ENCODE measurements at places on chromosomes 2 and 18.

DNA sequence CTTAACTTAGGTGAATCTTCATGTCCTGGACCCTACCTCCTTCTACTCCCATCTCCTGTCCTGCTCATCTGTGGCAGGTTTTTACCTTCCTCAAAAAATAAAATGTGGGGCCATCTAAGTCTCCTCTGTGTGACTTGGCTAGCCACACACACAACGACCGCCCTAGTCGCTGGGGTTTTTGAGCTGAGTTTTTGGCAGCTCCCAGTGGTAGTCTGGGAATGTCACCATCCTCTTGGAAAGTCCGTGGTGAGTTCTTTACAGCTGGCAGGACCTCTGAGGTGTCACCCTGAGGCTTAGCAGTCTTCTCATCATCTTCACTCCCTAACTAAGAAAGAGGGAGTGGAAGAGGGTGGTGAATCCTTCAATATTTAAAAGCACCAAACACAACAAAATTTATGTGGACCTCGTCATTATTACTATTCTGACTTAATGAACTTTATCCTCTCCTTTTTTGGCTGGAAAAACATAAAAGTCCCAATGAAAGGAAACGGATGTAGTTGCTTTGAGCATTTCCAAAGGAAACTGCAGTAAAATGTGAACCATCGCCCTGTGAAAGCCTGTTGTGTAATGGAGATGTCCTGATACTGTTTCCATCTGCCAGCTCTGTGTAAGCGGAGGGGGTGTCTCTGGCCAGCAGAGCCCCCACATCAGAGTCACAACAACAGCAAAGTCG, 78.6 kb downstream of the VAPA start:
- no peak for DNase-seq

DNA sequence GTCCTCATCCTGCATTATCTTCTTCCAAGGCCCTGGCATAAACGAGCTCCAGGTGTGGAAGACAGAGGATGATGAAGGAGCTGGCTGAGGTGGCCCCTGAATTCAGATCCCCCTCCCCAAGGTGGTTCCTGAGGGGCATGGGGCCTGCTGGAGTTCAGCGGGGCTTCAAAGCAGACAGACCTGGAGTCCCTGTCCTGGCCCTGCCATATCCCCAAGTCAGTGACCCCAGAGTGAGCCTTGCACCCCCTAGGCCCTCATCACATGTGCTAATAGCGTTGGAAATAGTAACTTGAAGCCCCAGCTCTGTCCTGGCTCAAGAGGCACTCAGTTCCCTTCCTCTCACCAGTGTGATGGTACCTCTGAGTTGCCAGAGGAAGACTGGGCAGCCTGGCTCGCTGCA, 172.9 kb downstream of the GALNT1 start:
- DNase-seq: no peak

DNA sequence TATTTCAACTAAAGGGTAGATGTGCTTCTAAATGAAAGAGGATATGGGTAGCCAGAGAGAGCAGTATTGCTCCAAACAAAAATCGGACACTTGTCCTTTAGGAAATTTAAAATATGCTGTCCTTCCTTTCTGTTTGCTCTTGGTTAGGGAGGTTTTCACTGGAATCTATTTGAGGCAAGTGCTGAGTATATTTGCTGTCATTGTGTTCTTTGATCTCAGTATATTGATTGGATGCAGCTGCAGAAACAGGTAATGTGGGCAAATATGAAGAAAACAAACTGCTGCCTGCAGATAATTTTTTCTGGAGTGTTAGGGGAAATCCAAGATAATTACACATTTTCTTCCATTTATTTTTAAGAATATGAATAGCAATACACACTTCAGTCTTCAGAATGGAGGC, 410.2 kb downstream of the NCKAP5 start:
- DNase-seq: no peak

DNA sequence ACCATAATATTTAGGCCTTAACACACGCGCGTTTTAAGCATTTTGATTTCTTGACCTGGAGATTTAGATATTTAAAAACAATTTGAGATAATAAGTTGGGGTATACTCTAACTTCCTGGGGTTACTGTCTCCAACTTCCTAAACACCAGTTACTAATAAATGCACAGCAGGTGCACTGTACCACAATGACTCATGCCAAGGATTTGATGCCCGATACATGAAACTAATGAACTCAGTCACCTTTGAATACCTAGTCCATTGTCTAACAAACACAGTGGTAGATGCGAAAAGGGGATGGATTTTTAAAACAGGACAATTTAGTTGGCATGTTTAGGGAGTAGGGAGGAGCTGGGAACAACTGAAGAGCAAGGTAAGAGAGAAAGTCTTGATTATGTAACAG, 21.2 kb downstream of the CABYR start:
- DNase-seq: no peak

GRCh38 chr2:47029737-47030524, 114.3 kb upstream of the MCFD2 start:
- DNase-seq: no peak

DNA sequence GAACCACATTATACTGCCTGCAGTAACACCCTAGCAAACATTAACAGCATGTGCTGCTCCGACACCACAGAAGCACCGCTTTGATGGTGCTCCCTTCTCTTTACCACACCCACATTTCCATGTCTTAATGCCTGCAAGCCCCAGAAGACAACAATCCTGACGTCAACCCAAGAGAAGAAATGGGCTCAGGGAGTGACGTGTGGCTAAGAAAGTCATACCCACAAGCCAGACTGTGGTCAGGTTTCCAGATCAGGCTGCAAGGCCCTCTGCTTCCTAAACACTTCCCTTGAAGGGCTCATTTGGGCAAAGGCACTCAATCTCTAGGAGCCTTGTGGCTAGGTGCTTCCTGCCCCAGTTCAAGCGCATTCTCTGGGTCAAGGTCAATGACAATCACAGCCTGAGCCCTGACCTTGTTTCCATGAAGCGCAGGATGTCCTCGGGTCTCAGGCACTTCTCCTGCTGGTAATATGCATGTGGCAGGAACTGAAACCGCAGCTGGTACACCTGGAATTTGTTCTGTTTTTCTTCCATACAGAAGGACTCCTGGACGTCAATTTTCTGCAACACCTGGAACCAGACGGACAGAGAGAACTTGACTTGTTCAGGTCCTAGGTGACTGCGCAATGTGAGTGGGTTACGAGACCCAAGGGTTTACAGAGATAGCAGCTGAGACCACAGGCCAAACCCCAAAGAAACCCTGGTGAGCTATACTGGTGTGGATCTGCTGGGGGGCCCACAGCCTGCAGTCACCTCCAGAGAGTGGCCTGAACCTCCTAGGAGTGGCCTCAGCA, 67.2 kb downstream of the POLR1A start:
- no peak for DNase-seq

DNA sequence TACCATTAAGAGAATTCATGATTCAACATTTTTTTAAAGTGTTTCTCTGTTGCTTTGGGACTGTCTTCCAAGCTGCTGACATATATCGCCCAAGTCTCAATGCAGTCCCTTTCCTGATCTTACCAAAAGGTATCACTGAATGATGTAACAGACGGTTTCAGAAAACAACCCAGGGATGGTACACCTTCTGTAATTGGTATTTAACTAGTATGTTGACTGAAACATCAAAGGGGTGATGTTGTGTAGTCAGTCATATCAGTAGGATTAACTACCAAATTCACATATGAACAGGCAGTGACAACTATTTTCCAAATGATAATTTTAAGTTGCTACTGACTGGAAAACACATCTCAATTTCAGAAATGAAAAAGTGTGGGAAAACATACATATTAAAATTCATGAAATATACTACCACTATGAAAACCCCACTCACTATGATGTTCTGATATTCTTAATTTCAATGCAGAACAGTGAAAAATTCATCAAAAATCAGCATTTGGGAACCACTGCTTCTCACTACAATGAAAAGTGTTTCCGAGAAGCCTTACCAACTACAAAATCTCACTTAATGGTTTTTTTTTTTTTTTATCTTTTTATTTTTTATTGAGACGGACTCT, 59.8 kb downstream of the MEMO1 start:
- no peak for DNase-seq

- peak; percentile 85 for DNase-seq
Observed at GRCh38 chr2:144996225-144996795, 476.4 kb upstream of the ZEB2 start.

DNA sequence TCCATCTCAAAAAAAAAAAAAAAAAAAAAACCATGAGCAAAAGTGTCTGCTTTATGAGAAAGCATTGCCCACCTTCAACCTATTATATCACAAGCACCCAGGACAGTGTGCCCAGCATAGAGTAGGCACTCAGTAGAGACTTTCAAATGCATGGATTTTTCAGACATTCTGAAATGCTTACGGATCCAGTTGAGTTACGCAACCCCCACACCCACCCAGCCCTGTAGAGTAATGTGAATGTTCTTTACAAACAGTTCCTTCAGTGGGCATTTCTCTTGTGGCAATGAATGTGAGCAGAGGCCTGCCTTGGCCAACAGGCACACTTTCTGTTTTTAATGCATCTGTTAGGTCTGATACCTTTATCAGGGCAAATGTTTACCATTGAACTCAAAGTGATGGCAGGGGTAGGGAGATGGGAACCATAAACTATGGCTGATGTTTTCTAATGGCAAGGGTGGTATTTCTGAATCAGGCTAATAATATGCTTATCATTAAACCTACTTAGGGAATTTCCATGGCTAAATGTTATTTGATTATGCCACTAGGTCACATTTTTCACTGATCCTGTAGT, 65.0 kb upstream of the RPL31 start:
- no peak for DNase-seq

GRCh38 chr2:229467783-229468182, 196.7 kb upstream of the PID1 start:
- no peak for DNase-seq

- DNase-seq: no peak
Observed at GRCh38 chr18:832085-832681, 20.1 kb upstream of the YES1 start.

DNA sequence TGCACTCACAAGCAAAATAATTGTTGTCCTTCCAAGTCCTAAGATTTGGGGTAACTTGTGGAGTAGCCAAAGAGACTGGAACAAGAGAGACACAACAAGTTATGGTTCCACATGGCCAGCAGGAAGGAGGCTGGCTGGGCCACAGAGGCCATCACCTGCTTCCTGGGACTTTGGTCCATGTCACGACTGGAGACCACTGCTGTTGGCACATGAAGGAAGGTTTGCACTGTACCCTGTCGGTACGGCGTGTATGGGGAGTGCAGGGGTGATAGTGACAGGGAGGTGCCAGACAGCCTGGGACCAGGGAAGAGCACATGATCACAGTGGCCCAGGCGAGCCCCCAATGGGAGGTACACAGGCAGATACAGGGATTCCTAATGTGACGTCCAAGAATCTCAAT, 15.5 kb downstream of the SLC66A2 start:
- no peak for DNase-seq

- no peak for DNase-seq
Observed at GRCh38 chr2:66576561-66577320, 141.8 kb downstream of the MEIS1 start.

- no peak for DNase-seq
Observed at GRCh38 chr18:36813101-36813775, 15.6 kb downstream of the TPGS2 start.

DNA sequence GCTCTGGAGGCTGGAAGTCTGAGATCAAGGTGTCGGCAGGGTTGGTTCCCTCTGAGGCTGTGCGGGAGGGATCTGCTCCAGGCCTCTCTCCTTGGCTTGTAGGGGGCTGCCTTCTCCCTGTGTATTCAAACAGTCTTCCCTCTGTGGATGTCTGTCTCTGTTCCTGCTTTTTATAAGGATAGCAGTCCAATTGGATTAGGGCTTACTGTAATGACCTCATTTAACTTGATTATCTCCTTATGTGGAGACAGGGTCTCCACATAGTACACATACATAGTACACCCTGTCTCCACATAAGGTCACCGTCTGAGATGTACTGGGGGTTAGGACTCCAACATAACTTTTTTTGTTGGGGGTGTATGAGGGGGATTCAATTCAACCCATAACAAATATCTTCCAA, 30.5 kb downstream of the TCF7L1 start:
- no peak for DNase-seq

DNA sequence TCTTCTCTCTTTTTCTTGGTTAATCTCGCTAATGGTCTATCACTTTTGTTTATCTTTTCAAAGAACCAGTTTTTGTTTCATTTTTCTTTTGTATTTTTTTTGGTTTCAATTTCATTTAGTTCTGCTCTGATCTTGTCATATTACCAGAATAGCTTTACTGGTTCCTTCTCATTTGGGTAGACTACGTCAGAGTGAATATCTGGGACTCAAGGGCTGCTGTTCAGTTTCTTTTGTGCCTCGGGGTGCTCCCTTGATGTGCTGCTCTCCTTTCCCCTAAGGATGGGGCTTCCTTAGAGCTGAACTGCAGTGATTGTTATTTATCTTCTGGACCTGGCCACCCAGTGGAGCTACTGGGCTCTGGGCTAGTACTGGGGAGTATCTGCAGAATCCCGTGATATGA, 29.4 kb upstream of the IL1RN start:
- DNase-seq: no peak

DNA sequence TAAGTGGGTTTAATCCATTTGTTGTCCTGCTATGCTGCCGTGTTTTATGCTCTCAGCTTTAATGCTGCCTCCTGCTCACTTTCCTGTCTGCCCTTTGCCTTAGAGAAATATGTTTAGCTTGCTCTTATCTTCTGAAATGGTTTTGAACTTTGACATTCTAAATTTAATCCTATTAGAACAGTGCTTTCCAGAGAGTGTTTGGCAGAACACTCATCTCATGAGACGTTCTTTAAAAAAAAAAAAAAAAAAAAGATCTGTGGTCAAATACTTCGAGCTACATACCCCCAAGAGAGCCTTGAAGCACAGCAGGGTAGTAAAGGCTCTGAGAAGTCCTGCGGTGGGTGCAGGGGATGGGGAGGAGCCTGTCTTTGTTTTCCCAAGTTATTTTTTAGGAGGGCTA, 161.3 kb downstream of the SPP2 start:
- no peak for DNase-seq

- DNase-seq: no peak
Observed at GRCh38 chr2:66428986-66429612, 5.8 kb upstream of the MEIS1 start.

DNA sequence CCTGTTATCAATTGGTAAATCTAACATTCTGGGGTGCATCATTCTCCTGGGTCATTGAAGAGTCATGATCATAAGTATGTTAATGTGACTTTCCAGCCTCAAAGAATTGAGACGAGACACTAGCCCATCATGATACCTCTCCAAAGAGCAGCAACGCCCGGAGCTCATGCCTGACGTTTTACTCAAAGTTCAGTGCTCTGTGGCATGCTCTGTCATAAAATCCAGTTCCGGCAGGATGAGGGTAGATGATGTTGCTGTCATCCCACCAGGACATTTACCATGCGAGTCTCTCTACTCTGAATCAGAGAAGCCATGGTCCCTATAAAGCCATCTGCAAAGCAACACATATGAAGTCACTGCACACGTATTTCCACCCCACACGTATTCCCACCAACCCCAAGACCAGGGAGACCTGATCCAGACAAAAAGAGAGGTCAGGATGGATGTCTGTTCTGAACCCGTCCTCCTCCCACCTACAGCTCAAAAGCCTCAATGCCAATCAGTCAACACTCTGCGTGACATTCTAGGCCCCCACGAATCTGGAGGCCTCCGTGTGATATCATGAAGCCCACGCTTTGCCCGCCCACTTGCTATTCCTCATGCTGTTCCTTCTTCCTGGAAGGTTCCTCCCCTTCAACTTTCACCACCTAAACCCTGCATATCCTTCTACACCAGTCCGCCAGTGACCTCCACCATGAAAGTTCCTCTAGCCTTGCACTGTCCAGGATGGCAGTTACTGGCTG, 85.8 kb downstream of the DNMT3A start:
- DNase-seq: no peak
